Activated CD4-positive, alpha-beta T cell treated with anti-CD3 and anti-CD28 coated beads, Interleukin-2, amount 50 U/mL, for 4 hours (primary cell): ENCODE measurements at places on chromosomes 12 and 14.
A peak's percentile ranks its signal among the peaks of the same experiment; 100 is the strongest.

DNA sequence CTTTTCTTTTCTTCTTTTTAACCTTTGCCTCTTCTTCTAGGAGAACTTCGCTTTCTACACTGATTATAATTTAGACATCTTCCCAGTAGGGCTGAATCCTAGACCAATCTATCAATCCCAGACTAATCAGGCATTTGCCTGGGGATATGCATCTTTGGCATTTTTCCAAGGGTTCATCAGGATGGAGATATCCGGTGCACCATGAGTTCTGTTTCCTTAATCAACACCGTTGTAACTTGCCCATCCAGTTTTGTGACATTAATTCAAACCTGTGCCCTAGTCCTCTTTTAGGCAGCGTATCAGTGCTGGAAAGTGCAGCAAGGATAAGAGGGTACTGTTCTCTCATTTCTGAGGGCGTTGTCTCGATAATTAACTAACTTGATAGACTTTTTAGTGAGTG, 617 bp upstream of the MGP start:
- no peak for DNase-seq

DNA sequence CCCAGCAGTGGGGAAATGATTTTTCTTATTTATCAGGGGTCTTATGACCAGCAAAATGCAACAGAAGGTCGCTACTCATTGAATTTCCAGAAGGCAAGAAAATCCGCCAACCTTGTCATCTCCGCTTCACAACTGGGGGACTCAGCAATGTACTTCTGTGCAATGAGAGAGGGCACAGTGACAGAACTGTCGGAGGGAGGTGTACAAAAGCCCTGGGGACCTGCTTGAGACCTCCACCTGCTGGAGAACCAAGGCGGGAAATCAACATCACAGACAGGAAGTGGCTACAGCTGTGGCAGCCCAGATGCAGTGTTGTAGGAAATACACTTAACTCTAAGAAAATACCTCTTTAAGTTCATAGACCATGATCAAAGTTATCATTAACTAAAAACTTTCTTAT, 250.9 kb upstream of the OR4E1 start:
- peak; percentile 47 for DNase-seq

DNA sequence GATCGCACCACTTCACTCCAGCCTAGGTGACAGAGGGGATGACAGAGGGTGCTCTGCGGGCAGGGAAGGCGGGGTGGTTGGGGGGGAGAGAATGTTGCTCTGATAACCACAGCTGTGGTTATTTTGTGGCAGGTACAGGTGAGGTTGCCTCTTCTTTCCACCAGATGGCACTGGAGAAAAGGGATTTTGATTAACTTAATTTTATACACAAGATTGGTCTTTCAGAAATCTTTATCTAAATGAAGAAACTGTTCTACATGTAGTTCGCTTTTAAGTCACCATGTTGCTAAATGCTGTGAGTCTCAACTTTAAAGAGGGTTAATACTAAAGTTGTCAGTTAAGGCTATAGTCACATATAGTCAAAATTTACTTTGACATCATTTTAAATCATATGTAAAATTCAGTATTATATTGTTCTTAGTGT, 25.7 kb downstream of the FGF23 start:
- peak; percentile 9 for DNase-seq

DNA sequence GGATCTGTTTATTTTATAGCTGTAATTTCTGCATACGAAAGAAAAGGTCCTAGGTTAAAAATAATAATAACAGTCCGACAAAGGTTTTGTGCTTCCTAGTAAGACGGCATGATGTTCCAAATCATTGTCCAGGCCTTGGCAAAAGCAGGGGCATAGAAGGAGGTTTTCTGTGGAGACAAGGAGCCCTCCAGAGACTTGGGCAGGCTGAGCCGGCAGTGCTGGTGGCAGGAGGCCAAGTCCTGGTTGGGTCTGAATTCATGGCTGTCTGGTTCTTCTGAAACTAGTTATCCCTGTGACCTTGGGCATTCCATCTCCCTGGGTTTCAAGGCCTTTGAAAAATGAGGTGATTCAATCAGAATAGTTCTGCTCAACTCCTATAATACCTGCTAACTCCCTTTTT, 44.0 kb downstream of the KCNK13 start:
- DNase-seq = no peak

DNA sequence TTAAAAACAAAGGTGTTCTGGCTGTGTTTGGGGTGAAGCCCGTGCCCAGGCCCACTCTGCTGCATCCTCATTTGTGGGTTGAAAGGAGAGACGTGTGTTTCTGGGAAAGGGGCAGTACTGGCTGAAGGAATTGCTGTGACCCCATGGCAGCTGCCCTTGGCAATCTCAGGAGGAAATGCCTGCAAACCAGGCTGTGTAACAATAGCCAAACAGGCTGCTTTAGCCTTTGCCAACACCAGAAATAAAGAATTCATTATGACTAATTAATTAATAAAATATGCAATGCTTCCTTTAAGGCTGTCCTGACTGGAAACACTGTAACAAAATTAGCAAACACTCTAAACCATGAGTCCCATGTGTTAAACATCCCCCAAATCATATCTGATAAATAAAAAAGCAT, 53.0 kb upstream of the KRR1 start:
- DNase-seq = no peak

DNA sequence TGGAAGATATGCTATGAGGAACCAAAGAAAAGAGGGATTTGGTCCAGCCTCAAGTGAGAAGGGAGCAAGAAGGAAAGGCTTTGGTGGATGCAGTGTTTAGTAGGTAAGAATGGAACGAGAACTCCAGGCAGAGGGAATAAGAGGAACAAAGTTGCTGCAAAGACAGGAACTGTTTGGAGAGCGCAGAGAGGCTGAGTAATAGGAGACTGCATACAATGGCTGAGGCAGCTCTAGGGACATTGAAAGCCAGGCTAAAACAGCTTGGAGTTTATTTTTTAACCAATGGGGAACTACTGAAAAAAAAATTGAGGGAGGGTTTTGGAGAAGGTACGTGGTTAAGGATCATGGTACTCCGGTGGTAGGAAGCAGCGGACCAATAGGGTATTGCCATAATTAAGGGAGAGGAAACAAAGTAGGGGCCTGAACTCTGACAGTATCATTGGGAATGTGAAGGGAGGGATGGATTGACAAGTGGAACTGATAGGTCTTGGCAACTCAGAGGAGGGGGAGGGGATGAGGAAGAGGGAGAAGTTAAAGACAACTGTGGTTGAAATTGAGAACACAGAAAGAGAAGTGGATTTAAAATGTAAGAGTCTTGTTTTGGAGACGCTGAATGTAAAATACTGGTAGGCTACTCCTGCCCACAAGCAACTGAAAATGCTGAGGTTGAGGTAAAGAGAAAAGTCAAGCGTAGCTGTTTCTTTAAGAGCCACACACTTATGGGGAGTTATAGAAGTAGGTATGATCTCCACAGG, 4.8 kb downstream of the ASCL4 start:
- no peak for DNase-seq

DNA sequence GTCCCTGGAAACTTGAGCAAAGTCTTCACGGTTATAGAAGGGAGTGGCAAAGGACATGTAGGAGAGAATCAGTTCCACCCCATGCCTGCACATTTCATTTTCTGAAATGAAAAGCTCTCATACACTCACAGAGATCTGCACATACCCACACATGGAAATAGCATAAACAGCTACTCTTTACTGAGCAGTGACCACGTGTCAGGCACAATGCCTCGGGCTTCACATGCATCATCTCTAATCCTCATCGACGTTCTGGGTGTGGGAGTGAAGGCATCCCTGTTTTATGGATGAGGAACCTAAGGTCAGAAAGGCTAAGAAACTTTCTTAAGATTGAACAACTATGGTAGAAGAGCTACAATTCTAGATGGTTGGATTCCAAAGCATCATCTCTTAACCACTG, 198.8 kb downstream of the DAD1 start:
- no peak for DNase-seq

GRCh38 chr14:76227450-76228050, 75.8 kb downstream of the GPATCH2L start:
- no peak for DNase-seq

- peak; percentile 44 for DNase-seq
Observed at GRCh38 chr12:68613209-68613904, 2.7 kb downstream of the RAP1B start.

- DNase-seq = no peak
Observed at GRCh38 chr14:103194256-103195045, 71.2 kb downstream of the TNFAIP2 start.

DNA sequence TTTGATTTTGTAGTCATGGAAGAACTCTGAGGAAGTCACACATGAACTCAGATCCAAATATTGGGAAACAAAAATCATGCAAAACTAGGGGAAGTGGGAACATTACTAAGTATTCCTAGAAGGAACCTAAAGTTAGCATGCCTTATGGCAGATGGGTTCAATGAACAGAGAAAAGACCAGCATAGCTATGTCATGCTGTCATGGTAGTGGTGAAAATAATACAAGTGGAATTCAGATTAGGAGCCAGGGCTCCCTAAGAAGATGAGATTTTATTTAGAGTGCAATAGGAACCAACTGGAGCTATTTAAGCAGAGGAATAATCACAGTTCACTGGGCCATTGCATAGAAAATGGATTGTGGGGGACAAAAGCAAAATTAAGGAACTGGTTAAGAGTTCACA, 134.0 kb downstream of the DIO2 start:
- no peak for DNase-seq

GRCh38 chr14:70697701-70698100, 56.0 kb downstream of the TTC9 start:
- DNase-seq = no peak

GRCh38 chr12:59036347-59036746, 116.0 kb upstream of the LRIG3 start:
- DNase-seq = no peak

DNA sequence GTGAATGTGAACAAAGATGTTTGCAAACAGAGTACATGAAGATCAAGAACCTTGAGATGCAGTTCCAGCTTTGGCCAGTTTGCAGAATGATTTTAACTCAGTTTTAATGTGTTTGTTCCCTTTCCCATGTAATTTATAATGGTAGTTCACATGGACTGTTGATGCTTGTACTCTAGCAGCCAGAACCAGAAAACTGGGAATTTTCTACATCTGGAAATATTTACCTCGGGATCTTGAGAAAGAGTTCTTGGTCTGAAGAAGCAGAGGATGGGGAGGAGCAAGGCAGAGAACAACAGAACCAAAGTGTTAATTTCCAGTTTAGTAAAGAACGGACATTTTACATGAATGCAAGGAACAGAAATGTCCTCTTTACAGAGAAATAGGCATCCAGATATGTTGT, 37.0 kb upstream of the PMCH start:
- DNase-seq = no peak

GRCh38 chr14:94867209-94867608, 97.3 kb upstream of the GSC start:
- DNase-seq = no peak

- DNase-seq = no peak
Observed at GRCh38 chr14:36502558-36503508, 17.2 kb downstream of the NKX2-1 start.

DNA sequence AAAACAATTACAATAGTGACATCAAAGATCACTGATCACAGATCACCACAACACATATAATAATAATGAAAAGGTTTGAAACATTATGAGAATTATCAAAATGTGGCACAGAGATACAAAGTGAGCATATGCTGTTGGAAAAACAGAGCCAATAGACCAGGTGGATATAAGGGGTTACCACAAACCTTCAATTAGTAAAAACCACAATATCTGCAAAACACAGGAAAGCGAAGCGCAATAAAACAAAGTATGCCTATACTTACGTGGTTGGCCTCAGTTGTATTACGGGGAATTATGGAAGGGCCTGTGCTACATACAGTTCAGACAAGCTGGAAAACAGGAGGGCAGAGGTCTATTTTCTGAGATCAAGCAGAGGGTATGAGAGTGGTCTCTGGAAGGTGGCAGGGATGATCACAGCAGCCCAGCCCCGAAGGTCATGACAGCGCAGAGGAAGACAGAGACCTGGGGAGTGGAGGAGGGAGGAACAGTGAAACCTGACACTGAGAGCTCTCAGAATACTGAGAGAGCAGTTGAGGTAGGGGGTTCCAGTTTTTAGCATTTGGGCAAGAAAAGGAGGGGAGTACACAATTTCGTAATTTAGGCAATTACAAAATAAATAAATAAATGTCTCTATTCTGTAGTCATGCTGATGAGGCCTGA, 41.3 kb downstream of the IFNG start:
- no peak for DNase-seq

GRCh38 chr12:76080017-76080728, 4.3 kb downstream of the NAP1L1 start:
- DNase-seq = no peak

GRCh38 chr14:54881235-54881760, 21.3 kb downstream of the GCH1 start:
- no peak for DNase-seq

DNA sequence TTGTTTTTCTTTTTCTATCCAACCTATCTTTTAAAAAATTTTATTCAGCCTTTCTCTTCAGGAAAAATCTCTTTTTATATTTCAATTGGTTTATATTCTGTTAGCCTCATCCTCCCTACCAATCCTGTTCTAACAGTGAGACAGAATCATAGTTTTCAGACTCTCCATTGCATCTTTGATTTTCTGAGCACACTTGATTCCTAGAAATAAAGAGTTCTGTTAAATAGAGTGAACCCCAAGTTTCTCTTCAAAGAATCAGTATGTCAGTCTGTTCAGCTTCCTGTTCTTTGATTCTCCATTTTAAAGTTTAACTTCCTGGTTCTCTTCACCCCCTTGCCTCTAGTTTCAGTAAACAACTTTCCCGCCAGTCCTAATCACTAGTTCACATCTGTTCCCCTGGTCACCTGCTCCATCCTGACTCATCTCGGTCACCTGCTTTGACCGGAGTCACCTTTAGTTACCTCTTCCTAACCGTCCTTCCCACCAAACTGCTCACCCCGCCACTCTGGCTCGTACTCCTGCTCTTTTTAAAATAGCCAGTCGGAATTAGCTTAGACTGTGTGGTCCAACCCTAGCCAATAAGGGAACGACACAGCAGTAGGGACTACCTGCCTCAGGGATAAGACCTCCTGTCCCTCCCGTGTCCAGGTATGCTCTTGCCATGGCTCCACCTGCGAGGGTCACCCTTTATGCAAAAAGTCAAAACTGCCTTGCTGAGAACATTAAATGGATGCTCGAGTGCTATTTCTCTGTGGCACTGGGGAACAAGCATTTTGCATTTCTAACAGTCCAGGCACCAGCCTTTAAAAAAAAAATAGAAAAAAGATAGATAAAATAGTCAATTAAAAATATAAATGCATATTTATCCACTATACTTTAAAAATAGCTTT, 48.4 kb downstream of the DDX51 start:
- DNase-seq = no peak

GRCh38 chr12:186006-186625, 27.8 kb downstream of the SLC6A12 start:
- DNase-seq = no peak

- DNase-seq = no peak
Observed at GRCh38 chr12:98478606-98479005, 36.8 kb upstream of the TMPO start.

DNA sequence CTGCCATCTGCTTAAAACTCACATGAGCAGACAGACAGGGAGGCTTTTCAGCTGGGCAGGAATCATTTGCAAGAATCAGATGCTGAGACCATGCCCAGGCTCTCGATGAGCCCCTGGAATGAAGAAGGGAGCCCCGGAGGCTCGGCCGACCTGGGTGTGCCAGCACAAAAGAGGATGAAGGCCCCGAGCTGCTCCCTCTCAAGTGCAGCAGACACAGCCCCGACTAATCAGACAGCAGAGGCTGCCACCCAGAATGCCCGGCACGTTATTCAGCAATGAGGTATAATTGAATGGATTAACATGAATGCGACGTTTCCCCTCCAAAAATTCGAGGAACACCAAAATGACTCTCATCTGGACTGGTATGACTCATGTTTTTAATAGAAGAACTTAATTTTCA, 58.9 kb downstream of the BCL11B start:
- peak; percentile 57 for DNase-seq
